ENCODE measurements at places on chromosomes 2 and 18. TPM values are rescaled to one million over a fixed set of nuclear protein-coding genes. Genes with fewer than 3 reads are reported as not detected.

- H3K27ac ChIP-seq = no peak overlapping the region
- H3K36me3 ChIP-seq = no peaks in the 10 kb centered on the region
- H3K4me3 ChIP-seq = no peak overlapping the region
- no peak for DNase-seq
Measured at GRCh38 chr2:124424074-124424473, 399.0 kb downstream of the CNTNAP5 start.

DNA sequence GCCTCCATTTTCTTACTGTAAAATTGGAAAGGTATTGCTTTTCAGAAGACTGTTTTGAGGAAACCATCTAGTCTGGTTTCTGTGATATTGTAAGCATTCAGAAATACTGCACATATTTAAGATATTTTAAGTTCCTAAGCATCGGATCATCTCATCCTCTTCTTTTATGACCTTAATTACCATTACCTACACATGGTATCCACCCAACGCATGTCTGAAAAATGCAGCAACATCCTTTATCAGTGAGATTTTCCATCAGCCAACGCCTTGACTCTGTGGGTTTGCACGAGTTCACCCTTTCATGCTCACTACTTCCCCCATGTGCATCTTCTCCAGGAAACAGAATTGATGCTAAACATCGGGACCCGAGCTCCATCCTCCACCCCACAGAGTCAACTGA, 84.3 kb downstream of the COL4A4 start:
- H3K27me3 ChIP-seq = no peaks in the 10 kb centered on the region
- DNase-seq = no peak
- no peak overlapping the region for H3K27ac ChIP-seq
- no peaks in the 10 kb centered on the region for H3K4me1 ChIP-seq
- no peak overlapping the region for H3K4me3 ChIP-seq

DNA sequence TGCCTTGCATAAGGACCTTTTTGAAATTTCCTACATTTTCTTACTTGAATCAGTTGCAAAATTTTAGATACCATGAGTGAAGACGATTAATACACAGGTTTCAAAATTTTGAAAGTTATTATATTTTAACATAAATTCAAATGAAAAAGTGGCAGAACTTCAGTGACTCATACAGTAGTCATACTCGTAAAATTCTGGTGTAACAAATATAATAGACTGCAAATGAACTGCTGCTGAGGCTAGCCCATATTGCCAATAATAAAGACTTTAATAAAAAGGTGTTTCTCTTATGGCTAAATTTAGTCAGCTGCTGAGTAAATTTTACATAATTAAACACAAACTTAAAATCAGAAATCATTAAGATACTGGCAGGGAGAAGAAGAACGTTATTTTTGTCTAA, 36.9 kb downstream of the MSH6 start:
- no peak for DNase-seq
- no peaks in the 10 kb centered on the region for H3K36me3 ChIP-seq
- no peak overlapping the region for H3K4me3 ChIP-seq
- H3K4me1 ChIP-seq = no peaks in the 10 kb centered on the region
- H3K27ac ChIP-seq = no peak overlapping the region

DNA sequence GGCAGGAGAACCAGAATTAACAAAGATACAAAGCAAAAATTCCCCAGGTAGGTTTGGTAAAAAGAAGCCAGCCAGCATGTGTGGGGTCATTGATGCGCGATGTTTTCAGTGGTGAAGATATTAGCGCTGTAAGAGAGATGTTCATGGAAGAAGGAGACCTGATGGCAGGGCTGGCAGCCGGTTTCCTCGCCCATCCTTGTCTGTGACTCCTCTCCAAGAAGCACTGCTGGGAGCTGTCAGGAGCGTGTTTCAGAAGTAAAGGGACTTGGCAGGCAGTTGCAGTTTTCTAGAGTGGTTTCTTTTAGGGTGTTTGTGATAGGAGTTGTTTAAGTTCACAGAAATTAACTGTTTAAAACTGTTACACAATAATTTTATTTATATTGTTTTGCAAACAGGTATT, 24.6 kb downstream of the TAF1B start:
- H3K4me1 ChIP-seq = no peaks in the 10 kb centered on the region
- H3K36me3 ChIP-seq = no peaks in the 10 kb centered on the region
- H3K27me3 ChIP-seq = no peaks in the 10 kb centered on the region
- H3K4me3 ChIP-seq = no peak overlapping the region
- H3K27ac ChIP-seq = no peak overlapping the region

DNA sequence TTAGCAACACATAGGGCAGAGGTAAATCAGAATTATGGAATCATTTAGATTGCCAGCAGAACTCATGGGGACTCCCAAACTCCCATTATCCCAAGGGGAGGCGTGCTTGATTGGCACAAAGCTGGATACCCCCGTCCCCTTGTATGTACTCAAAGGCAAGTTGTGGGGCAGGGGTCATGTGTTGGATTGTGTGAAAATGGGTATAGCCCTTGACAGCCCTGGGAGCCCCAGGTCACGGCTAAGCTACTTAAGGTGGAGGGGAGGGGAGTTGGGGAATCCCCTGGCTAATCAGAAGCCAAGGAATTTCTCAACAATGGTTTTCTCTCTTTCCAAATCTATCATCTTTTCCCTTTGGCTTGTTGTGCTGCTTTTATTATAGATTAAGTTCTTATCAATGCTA, 32.7 kb downstream of the CLIP4 start:
- no peak for DNase-seq
- H3K36me3 ChIP-seq = peaks cover 4% of the 10 kb centered on the region
- H3K27ac ChIP-seq = no peak overlapping the region
- H3K4me1 ChIP-seq = no peaks in the 10 kb centered on the region
- H3K4me3 ChIP-seq = no peak overlapping the region

- no peak overlapping the region for H3K4me3 ChIP-seq
- H3K36me3 ChIP-seq = no peaks in the 10 kb centered on the region
- DNase-seq = no peak
- no peak overlapping the region for H3K27ac ChIP-seq
- peaks cover 10% of the 10 kb centered on the region for H3K4me1 ChIP-seq
Measured at GRCh38 chr18:44589693-44590355, 90.9 kb upstream of the SETBP1 start.

- H3K4me1 ChIP-seq = no peaks in the 10 kb centered on the region
- no peak overlapping the region for H3K27ac ChIP-seq
- H3K27me3 ChIP-seq = no peaks in the 10 kb centered on the region
- peak; percentile 39 for DNase-seq
- H3K36me3 ChIP-seq = no peaks in the 10 kb centered on the region
Measured at GRCh38 chr18:11994703-11995444, 13.6 kb downstream of the IMPA2 start.

DNA sequence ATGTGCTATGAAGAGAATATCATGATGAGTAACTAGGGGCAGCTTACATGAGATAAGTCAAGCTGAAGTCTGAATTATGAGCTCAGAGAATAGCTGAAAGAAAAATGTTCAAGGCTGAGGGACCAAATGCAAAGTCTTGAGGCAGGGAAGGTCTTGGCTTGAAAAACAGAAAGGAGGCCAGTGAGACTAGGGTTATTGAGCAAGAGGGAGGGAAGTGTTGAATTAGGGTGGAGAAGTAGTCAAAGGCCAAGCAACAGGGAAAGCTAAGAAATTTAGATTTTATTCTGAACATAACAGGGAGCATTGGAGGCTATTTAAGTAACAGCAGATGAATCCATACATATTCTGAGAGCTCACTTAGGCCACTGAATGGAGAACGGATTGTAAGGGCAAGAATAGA, 11.4 kb upstream of the ALMS1 start:
- no peak for DNase-seq
- H3K4me3 ChIP-seq = no peak overlapping the region
- H3K4me1 ChIP-seq = no peaks in the 10 kb centered on the region
- H3K27me3 ChIP-seq = peaks cover 2% of the 10 kb centered on the region

GRCh38 chr2:156294945-156295580, 37.5 kb downstream of the NR4A2 start:
- no peaks in the 10 kb centered on the region for H3K36me3 ChIP-seq
- H3K4me3 ChIP-seq = no peak overlapping the region
- no peak for DNase-seq
- H3K27ac ChIP-seq = no peak overlapping the region
- no peaks in the 10 kb centered on the region for H3K4me1 ChIP-seq

GRCh38 chr2:96916646-96917543, 47.0 kb upstream of the SEMA4C start:
- DNase-seq = no peak
- H3K27ac ChIP-seq = no peak overlapping the region
- H3K4me3 ChIP-seq = no peak overlapping the region
- H3K4me1 ChIP-seq = no peaks in the 10 kb centered on the region
- H3K36me3 ChIP-seq = no peaks in the 10 kb centered on the region

GRCh38 chr18:30828700-30829099, 213.8 kb downstream of the DSC3 start:
- H3K4me1 ChIP-seq = no peaks in the 10 kb centered on the region
- no peak overlapping the region for H3K27ac ChIP-seq
- H3K36me3 ChIP-seq = no peaks in the 10 kb centered on the region
- DNase-seq = no peak
- H3K4me3 ChIP-seq = no peak overlapping the region
- H3K27me3 ChIP-seq = no peaks in the 10 kb centered on the region

GRCh38 chr2:58387701-58388100, 146.6 kb upstream of the FANCL start:
- H3K36me3 ChIP-seq = no peaks in the 10 kb centered on the region
- no peak for DNase-seq
- no peak overlapping the region for H3K4me3 ChIP-seq
- H3K4me1 ChIP-seq = no peaks in the 10 kb centered on the region
- no peaks in the 10 kb centered on the region for H3K27me3 ChIP-seq

GRCh38 chr2:45191976-45192375, 182.7 kb upstream of the SIX2 start:
- peak; percentile 66 for DNase-seq
- no peak overlapping the region for H3K27ac ChIP-seq
- H3K36me3 ChIP-seq = no peaks in the 10 kb centered on the region
- no peaks in the 10 kb centered on the region for H3K27me3 ChIP-seq
- no peak overlapping the region for H3K4me3 ChIP-seq

- H3K27me3 ChIP-seq = no peaks in the 10 kb centered on the region
- no peaks in the 10 kb centered on the region for H3K36me3 ChIP-seq
- no peak overlapping the region for H3K27ac ChIP-seq
- H3K4me3 ChIP-seq = no peak overlapping the region
Measured at GRCh38 chr2:239096676-239097427, 249.0 kb downstream of the TWIST2 start.

- no peak for DNase-seq
- H3K4me3 ChIP-seq = no peak overlapping the region
- H3K36me3 ChIP-seq = no peaks in the 10 kb centered on the region
- H3K27me3 ChIP-seq = no peaks in the 10 kb centered on the region
- no peaks in the 10 kb centered on the region for H3K4me1 ChIP-seq
Measured at GRCh38 chr2:74036450-74037195, 51.9 kb downstream of the TET3 start.

DNA sequence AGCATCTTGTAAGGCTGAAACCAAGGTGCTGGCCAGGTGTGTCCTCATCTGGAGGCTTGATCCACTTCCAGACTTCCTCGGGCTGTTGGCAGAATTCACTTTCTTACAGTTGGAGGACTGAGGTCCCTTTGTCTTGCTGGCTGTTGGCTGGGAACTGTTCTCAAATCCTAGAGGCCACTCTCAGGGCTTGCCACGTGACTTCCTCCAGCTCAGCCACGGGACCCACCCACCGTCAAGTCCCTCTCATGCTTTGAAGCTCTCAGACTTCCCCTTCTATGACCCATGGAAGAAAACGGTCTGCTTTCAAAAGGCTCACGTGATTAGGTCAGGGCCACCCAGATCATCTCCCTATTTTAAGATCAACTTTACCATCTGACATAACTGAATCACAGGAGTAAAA, 77.1 kb downstream of the SMAD4 start:
- no peak overlapping the region for H3K27ac ChIP-seq
- no peak overlapping the region for H3K4me3 ChIP-seq
- H3K36me3 ChIP-seq = no peaks in the 10 kb centered on the region
- H3K4me1 ChIP-seq = no peaks in the 10 kb centered on the region
- H3K27me3 ChIP-seq = no peaks in the 10 kb centered on the region

DNA sequence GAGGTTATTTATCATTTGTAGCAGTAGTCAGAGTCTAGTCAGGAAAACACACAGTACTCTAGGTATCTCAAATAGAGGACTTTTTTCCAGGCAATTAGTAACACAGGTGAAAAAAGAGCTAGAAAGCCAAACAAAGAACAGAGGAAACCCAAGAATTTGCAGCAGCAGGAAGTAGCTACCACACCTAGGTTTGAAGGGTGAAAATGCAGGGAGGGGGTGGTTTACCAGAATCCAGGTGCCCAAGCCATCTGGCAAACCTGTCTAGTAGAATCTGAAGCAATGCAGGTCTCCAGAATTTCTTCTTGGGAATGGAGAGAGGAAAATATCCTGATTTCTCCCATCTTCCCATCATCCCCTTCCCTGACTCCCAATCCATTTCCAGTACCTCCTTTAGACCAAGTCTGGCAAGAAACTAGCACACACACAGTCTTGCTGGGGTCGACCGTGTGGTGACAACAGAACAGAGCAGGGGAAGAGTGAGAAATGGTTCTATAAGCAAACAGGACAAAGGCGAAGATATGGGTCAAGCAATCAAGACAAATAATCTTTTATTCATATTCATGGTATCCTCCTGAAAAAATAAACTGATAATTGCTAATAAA, 231.9 kb upstream of the MMADHC start:
- no peaks in the 10 kb centered on the region for H3K27me3 ChIP-seq
- no peak for DNase-seq
- H3K4me3 ChIP-seq = no peak overlapping the region
- H3K4me1 ChIP-seq = no peaks in the 10 kb centered on the region
- H3K27ac ChIP-seq = no peak overlapping the region
- no peaks in the 10 kb centered on the region for H3K36me3 ChIP-seq

DNA sequence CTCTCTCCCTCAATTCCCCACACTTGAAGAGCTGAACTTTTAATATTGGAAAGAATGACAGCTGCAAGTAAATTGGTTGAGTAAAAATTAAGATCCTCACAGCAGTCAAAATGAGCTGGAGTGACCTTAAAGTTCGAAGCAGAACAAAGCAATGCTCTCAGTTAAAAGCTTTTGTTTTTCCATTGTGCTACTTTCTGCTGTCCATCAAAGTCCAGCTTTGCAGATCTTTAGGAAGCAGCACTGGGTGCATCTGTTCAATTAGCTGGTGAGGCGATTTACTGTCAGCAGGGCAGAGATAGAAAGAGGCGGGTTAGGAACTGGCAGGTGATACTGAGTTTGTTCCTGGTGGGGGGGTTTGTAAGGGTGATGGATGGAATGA, 834.8 kb downstream of the CPS1 start:
- no peaks in the 10 kb centered on the region for H3K36me3 ChIP-seq
- H3K27ac ChIP-seq = no peak overlapping the region
- DNase-seq = no peak
- H3K4me1 ChIP-seq = no peaks in the 10 kb centered on the region
- H3K4me3 ChIP-seq = no peak overlapping the region
- no peaks in the 10 kb centered on the region for H3K27me3 ChIP-seq

GULP1 gene
- 74.8 TPM for total RNA-seq

CCT7 gene
- total RNA-seq = 157 TPM

GKN1 gene
- not detected for total RNA-seq

EMILIN2 gene
- 34.5 TPM for total RNA-seq

POTEI gene
- total RNA-seq = 0.06 TPM

PDE1A gene
- 23.2 TPM for total RNA-seq

ABHD1 gene
- total RNA-seq = 0.90 TPM

FBXO15 gene
- total RNA-seq = 0.52 TPM

EVX2 gene
- total RNA-seq = not detected

IL36G gene
- total RNA-seq = not detected

SETBP1 gene
- 85.0 TPM for total RNA-seq

TRAK2 gene
- total RNA-seq = 84.7 TPM

POTEJ gene
- not detected for total RNA-seq

MCM6 gene
- total RNA-seq = 12.2 TPM

GLB1L gene
- total RNA-seq = 7.1 TPM

NEB gene
- 1.6 TPM for total RNA-seq

GALR1 gene
- not detected for total RNA-seq

ABCB11 gene
- total RNA-seq = 0.21 TPM

Data from aorta (tissue), 5 donors.